ENCODE measurements at places on chromosomes 3 and 15.

GRCh38 chr15:98126326-98127085, 166.0 kb downstream of the ARRDC4 start:
- DNase-seq, result no peak

GRCh38 chr15:70742928-70743327, 20.4 kb downstream of the UACA start:
- DNase-seq, result no peak

DNA sequence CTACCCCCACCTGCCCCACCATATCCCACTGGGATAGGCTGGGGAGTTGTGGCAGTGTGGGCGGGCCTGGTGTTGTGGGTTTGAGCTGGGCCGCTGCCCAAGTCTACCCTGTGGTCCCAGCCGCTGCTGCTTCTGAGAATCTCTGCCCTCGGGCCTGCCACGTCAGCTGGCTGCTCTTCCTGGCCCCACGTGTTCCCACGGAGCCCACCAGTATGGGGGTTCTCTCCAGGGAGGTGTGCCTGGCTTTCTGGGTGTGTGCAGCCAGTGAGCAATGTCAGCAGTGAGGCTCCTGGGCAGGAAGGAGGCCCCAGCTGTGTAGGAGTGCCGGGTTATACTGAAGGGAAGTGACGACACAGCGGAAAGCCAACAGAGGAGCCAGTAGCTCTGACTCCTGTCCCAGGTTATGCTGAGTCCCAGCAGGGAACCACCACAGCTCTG, 10.5 kb downstream of the GNAI2 start:
- no peak for DNase-seq

- no peak for DNase-seq
Observed at GRCh38 chr3:131217296-131217741, 164.3 kb upstream of the NUDT16 start.

DNA sequence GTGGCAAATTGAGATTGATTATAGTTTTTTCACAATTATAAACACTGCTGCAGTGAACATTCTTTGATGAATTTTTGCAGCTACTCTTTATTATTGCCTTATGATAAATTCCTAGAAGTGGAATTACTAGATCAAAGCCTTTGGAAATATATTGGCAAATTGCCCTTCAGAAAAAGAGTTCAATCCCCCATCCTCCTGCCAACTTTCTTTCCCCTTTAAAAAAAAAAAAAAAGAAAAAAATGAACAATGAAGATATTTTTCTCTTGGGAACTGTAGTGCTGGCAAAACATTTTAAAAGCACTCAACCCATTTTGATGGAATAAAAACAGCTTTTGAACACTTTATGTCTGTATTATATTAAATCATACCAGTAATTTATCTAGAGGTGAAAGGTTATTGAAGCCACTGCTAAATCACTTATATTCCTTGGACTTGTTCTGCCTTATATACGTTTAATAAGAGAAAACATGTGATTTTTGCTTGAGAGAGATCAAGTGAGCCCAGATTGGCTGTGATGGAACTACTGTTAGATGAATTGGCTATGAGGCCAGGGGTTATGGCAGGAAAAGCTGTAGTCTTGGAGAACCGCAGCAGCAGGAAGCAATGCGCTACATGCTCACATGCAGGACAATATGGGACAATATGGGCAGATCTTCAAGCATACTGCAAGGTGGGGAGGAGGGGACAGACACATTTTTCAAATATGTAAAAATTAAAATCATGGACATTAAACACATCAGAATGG, 212.8 kb upstream of the C2CD4B start:
- no peak for DNase-seq

DNA sequence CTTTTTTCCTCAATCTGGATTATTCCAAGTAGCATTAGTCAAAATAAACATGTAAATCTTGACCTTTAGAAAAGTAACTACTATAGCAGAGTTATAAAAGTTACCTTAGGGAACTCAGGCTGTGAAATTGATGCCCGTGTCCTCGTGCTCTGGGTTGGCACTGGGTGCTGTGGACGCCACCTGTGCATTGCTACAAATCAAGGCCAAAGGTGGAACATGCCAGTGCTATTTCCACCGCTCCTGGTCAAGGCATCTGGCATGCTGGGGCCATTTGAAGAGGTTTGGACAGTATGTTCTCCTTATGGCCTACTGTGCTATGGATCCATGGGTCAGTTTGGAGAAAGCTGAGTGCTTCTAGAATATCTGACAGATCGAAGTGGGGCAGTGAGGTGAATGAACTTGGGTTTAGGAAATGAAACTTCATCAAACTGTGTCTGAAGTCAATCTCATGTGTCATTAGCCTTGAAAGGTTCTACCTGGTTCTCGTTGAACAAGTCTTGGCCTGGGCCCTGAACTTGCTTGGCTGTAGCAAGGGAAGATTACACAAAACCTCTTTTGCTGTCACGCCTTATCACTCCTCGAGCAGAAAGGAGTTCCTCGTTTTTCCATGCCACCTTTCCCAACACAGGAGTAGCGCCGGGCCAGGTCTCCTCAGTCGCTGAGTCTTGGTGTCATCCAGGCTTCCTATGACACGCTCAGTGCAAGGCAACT, 397.6 kb upstream of the RGMA start:
- no peak for DNase-seq

- DNase-seq, result no peak
Observed at GRCh38 chr15:67082007-67082536, 16.7 kb downstream of the SMAD3 start.

- no peak for DNase-seq
Observed at GRCh38 chr3:195106418-195106906, 164.5 kb downstream of the XXYLT1 start.

DNA sequence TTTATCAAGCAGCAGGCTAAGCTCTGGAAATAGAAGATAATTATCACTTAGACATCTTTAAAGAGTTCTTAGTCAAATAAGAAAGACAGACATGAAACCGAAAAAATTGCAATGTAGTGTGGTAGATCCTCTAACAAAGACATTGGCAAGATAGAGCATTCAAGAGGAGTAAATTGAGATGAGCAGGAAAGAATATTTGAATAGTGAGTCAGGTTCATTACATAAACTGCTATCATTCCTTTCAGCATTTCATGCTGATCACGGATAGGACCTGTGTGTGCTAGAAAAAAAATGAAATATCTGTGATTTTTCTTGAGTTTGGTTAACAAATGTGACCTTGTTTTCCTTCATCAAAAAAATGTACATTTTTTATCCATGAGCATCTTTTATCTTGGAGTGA, 460.9 kb downstream of the OTOL1 start:
- no peak for DNase-seq

DNA sequence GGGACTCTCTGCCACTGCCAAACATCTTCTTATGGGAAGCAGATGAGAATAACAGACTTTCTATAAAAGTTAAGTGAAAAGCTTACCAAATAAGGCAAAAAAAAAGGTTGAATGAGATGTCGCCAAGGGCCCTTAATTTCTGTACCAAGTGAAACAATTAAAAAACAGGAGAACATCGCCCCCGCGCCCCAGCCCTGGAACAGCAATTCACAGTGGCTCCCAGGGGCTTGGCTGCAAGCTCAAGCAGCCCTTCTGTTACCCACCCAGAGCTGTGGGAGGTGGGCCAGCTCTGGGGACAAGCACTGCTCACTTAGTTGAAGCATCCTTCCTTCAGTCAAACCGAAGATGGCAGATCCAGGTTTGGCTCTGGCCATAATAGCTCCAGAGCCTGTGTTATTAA, 208.0 kb downstream of the ERC2 start:
- no peak for DNase-seq

GRCh38 chr15:61780278-61780980, 279.8 kb downstream of the VPS13C start:
- no peak for DNase-seq

GRCh38 chr3:152079980-152080379, 188.7 kb upstream of the MBNL1 start:
- DNase-seq, result no peak

DNA sequence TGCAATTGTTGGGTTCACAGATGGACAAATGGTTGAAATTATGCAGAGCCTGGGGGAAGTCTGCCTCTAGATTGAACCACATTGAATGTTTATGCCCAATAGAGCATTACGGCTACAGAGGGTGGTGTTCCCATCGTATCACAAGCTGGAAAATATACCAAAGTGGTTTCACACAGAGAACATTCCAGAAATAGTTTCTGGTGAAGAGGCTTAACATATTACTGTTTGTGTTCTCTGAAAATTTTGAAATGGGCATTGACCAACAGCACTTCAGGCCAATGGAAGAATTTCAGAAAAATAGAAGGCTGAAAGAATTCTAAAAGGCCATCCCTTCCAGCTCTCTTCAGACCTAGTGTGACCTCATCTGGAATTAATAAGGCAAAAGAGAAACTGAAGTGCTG, 203.9 kb downstream of the NEK10 start:
- no peak for DNase-seq

- DNase-seq, result no peak
Observed at GRCh38 chr15:27237319-27237939, 266.4 kb downstream of the GABRG3 start.

DNA sequence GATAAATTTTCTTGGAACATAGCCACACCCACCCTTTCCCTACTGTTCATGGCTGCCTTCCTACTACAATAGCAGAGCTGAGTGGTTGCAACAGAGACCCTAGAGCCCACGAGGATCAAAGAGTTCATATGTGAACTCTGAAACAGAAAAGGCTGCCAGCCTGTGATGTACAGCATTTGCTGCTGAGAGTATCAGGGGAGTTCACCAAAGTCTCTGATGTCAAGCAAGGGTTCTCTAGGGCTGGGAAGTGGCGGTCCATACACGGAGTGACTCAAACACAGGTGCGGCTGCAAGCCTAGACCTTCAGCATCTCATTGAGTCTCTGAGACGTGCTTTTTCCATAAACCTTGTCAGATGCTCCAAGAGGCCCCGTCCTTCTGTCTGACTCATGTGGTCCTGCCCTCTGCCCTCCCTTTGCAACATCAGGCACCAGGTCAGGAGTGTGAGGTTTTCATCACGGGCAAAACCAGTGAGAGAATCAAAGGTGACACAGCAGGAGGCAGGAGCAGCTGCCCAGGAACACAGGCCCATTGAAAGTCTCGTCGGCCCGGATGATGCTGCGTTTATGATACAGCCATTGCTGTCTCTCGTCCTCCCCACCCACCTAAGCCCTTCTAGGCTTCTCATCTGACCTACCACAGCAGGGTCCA, 42.9 kb downstream of the PCSK6 start:
- DNase-seq, result no peak

DNA sequence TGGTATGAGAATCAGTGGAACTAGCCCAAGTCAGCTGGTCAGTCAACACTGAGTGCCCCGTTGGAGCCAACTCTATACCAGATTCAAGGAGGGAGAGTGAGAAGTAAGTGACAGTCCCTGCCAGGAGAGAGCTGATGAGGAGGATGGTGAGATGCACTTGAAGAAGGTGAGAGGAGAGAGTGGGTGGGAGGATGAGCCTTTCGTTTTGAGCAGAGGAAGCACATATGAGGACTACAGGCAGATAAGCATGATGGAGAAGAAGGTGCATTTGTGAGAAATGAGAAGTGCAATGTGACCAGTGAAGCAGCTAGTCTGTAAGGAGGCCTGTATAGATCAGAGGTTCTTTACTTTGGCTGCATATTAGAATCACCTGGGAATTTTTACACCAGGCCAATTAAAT, 40.4 kb downstream of the NME9 start:
- no peak for DNase-seq

GRCh38 chr15:78208887-78209645, 25.3 kb downstream of the ACSBG1 start:
- DNase-seq, result no peak

- no peak for DNase-seq
Observed at GRCh38 chr15:41971089-41971894, 1.1 kb downstream of the EHD4 start.

Measured in left renal cortex interstitium (tissue), 4 donors.